ENCODE measurements at places on chromosomes 7 and 10.
A peak's percentile ranks its signal among the peaks of the same experiment; 100 is the strongest.

DNA sequence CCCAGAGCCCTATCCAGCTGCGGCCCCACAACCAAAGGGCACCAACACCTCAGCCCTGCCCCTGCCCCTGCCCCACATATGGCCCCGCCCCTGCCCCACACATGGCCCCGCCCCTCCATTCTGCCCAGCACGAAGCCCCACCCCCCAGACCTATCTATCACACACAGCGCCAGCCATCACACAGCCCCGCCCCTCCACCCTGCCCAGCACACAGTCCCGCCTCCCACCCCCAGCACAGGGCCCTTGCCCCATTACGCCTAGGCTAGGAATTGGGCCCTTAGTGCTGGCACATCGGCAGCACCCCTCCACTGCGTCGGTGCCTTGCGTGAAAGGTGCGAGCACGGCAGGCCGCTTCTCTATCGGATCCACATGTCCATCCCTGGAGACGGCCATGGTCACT, 126.8 kb downstream of the MAD1L1 start:
- DNase-seq = no peak

DNA sequence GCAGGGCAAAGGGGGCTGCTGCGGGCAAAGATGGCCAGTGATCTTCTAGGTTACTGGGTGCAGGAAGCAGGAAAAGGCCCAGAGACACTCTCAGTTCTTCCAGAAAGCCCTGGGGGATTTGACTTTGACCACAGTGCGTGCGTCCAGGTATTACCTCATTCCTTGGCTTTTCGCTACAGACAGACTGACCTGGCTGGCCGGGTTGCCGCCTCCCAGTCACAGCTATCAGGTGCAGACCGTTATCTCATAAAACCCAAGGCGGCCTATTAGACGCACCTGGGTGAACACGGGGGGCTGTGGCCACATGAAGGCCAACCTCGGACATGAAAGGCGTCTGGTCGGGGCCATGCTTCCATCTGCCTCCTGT, 80.3 kb downstream of the FOXL3 start:
- no peak for DNase-seq

- DNase-seq = no peak
These were observed at the start of gene IL6 for GRCh38 chr7:22726907-22727713. IL6 (plus strand) TSS chr7:22727200; CDS start chr7:22727263, 63 bp downstream.

DNA sequence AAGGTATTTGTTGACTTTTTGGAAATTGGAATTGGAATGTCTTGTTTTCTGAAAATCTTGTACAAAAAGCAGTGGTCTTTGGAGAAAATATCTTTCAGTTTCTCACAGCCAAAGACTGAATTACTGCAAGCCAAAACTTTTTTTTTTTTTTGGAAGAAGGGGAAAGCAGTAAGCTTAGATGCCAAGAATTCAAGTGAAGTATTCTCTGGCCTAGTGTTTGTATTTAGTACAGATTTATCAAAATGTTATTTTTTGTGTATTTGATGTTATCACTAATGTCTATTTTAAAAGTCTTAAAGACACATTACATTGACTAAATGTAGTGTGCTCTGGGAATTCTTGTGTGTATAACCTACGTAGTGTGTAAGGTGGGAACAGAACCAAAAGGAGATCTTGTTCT, 6.2 kb downstream of the TET1 start:
- no peak for DNase-seq

- no peak for DNase-seq
These were observed 5.0 kb downstream of the KNDC1 start for GRCh38 chr10:133164816-133165555.

GRCh38 chr7:78099715-78100394, 301.3 kb downstream of the PHTF2 start:
- DNase-seq = peak; percentile 30

DNA sequence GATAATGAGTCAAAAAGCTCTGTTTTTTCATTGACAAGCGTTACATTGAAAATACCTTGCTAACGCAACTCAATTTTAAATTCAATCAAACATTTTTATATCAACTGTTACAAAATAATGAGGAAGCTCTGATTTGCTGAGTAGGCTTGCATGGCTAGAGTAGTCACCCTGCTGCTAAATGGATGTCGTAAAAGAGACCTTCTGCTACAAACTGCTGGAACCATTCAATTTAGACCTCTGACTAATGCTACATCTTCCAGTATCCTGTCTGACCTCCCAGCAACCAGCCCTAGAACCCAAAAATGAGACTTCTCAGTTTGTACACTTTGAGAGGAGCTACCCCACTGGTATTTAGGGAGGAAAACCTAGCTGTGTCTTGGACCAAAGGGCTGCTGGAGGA, 84.0 kb upstream of the ELMO1 start:
- DNase-seq = no peak

GRCh38 chr7:106895246-106895864, 30.3 kb downstream of the PIK3CG start:
- DNase-seq = no peak

- DNase-seq = no peak
These were observed 91.7 kb downstream of the SLC25A40 start for GRCh38 chr7:87784424-87784823.

GRCh38 chr10:97065128-97065527, 120.6 kb downstream of the SLIT1 start:
- DNase-seq = peak; percentile 87

DNA sequence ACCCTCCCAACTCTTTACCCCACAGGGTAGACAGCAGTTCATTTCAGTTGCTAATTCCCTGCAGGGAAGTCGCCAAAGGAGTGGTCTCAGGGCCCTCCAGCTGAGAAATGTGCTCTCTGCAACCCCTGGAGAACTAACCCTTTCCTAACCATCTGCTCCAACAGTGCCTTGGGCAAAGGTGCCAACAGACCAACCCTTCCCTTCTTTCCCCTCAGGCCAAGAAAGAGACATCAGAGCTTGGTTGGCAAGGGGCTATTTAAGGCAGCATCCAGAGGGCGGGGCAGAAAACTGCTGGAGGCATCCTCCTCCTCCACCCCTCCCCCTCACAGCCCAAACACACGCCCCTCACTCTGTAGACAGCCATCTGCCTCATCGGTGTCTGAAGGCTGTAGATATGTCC, 1.7 kb downstream of the SORBS1 start:
- no peak for DNase-seq

- no peak for DNase-seq
These were observed 11.3 kb downstream of the ACADSB start for GRCh38 chr10:123019941-123020703.

DNA sequence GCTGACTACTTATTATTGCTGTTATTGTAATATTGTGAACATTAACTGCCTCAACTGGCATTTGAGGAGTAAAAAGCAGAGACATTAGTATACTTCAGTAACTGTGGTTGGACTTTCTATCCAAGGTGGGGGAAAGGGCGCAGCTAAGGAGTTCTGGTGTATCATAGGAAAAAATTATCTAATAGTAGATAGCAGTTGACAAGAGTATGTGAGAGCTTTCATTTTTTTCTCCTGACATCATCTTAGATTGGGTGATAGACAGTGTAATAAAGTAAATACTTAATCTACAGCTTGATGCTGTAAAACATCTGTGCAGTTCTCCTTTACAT, 68.9 kb downstream of the PHTF2 start:
- DNase-seq = no peak

DNA sequence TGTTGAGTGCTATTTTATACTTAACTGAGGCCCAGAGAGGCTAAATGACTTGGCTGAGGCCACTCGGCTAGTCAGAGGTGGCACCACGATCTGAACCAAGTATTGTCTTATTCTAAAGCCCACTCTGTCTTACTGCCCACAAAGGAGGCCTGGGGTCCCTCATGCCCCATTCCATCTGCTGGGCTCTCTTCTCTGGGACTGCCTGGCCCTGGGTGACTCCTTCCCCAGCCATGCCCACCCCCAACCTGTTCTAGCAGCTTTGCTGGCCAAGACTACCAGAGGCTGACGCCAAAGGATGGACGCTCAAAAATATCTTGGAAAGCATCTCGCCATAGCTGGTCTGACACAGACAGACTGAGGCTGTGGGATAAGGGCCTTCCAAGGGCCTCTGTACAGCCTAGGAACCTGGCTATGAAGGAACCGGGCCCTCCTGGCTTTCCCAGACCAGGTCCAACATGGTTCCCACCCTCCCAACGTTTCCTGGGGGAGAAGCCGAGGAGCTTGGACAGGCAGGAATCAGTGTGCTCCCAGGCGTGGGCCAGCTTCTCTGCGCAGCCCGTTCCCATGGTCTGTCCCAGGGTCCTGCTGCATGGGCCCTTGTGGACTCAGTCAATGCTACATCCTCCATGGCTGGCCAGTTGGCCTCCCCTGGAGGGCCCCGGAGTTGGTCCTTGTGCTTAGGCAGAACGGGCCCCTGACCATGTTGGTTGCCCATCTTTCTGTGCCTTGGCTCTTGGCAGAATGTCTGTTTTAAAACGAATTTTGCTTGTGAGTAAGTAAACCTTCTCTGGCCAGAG, 11.7 kb downstream of the HSPA12A start:
- DNase-seq = no peak

DNA sequence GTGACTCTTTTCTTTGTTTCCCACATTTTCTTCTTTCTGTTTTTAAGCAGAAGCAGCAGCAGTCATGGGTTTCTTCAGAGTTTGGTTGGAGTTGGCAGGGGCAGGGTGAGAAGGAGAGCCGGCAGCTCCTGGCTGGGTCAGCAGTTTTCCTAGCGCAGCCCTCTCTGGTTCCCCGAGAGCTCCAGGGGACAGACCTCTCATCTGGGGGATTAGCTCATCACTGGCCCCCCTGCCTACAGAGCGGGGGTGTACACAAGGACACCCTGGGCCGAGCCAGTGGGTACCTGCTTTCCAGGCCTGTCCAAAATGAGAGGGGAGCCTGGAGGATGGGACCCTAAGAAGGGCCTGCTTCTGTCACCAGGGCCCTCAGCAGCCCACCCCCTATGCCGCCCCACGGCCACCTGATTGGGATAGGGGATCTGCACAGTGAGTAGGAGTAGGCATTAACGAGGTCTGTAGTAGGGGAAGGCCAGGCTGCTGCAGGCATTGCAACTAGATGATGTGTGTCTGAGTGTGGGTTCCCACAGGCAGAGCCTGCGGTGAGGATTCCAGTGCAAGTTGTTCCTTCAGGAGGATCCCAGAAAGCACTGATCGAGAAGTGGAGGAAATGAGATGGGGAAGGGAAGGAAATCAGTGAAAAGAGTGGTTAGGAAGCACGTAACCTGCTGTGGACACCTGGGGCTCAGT, 122.9 kb upstream of the PPIF start:
- DNase-seq = no peak

DNA sequence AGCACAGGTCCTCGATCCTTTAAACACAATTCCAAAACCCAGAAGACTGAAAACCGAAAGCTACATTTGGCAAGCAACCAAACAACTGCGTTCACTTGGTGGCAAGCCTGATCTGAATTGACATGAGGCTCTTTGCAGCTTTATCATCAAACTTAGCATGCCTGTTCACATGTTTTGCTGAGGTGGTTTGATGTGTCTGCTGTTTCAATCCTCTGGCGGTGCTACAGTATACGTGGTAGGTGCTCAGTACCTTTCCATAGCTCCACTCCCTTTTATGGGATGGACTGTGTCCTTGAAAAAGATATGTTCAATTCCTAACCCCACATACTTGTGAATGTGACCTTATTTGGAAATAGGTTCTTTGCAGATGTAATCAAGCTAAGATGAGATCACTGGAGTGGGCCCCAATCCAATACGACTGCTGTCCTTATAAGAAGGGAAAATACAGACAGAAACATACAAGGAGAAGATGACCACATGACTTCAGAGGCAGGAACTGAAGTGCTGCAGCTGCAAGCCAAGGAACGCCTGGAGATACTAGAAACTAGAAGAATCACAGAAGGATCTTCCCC, 33.4 kb downstream of the CCDC6 start:
- DNase-seq = no peak

DNA sequence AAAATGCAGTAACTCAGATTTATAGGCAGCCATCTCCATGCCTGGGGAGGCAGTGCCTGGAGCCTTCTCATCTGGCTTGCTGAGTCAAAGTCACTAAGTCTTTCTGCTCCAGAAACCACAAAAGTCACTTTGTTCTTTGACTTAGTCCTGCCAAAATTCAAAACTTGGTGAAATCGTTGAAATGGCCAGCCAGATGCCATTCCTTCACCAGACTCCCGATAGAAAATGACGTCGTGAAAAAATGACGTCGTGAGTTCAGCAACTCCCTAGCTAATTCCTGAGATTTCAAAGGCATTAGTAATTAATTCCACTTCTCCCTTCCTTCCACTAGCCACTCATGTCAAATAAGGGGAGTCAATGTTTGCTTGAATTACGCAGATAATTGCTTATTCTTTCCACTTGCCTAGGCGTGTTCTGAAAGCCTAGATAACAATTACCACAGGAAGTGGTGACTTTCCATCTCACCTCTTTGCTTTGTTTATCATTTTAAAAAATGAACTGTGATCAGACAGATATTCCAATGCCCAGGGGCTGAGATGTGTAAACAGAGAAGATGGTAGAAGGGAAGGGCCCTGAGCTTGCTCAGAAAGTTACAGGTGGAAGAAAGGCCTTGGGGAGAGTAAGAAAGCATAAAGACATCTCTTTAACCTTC, 48.5 kb upstream of the OSBPL3 start:
- peak; percentile 96 for DNase-seq

DNA sequence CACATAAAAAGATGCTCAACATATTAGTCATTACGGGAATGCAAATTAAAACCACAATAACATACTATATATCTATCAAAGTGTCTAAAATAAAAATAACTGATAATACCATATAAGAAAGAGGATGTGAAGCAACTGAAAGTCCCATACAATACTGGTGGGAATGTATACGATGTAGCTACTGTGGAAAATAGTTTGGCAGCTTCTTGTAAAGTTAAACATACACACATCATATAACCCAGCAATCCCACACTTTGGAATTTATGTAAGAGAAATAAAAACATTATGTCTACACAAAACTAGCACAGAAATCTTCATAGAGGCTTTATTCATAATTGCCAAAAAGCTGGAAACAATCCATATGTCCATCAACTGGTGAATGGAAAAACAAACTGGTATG, 10.5 kb upstream of the COMMD3 start:
- no peak for DNase-seq

DNA sequence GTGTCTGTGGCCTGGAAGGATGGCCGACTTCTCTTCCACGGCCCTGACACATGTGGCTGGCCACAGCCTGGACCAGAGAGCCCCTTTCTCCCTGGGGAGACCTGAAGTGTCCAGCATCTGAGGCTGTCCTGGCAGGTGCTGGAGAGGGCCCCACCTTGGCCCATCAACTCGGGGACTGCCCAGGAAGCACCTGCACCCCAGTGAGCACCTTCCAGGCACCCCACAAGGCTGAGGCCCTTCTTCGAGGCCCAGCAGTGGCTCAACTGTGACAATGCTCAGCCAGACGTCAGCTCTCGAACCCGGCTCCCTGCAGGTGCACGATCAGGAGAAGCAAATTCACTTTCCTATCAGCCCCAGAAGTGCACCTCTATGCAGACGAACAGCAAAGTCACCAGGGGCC, 24.3 kb downstream of the RGS10 start:
- no peak for DNase-seq

DNA sequence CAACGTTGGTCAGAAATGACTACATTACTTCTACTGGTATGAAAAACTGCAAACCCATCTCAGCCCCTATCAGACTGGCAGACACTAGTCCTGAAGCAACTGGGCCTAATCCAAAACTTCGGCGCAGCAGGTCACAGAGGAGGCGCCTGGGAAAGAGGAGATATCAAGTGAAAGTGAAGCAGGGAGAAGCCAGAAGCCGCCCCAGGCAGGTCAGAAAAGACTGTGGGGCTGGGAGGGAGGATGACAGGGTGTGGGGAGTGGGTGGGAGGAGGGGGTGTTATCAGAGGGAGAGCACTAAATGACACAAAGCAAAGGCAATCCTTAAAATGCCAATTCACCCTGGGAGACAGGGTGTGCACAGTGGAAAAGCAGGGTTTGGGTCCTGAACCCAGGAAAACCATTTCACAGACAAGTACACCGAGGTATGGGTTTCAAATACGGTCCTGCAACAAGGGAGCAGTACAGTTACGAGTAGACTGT, 731 bp downstream of the CHCHD3 start:
- DNase-seq = no peak

Data from SW480 (cell line).